ENCODE measurements at places on chromosomes 12 and 14.

DNA sequence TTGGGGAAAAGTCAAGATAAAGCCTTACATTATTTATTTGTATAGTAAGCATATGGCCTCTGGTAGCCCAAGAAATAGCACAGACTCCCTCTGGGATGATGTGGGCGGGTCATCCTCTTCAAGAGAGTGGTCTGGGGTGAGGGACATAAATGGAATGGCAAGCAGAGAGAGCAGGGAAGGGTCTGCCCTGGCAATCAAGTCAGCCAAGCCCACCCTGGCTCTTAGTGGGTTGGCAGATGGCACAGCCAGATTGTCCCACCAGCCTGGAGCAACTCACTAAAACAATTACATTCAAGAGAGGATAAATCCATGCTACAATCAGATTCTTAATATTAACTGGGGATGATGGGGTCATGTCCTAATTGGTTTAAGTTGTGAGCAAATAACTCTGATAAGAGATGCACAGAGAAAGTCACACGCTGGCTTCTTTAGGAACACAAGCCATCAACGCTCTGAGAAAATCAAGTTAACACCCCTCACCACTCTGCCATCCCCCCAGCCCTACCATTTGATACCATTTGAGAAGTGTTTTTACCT, 2.8 kb upstream of the PELI2 start:
- H3K27me3 ChIP-seq: no peaks in the 10 kb centered on the region
- DNase-seq: no peak
- peak overlapping the region; percentile 93 for H3K27ac ChIP-seq
- no peaks in the 10 kb centered on the region for H3K36me3 ChIP-seq
- H3K4me3 ChIP-seq: peak overlapping the region; percentile 18

GRCh38 chr12:111893287-111893686, 51.3 kb downstream of the MAPKAPK5 start:
- H3K36me3 ChIP-seq: peaks cover 16% of the 10 kb centered on the region
- H3K4me3 ChIP-seq: no peak overlapping the region
- no peak overlapping the region for H3K27ac ChIP-seq
- no peaks in the 10 kb centered on the region for H3K27me3 ChIP-seq
- DNase-seq: no peak

- H3K4me3 ChIP-seq: no peak overlapping the region
- DNase-seq: no peak
- H3K27ac ChIP-seq: no peak overlapping the region
Observed at GRCh38 chr14:64762044-64763034, 58.1 kb downstream of the PLEKHG3 start.

- H3K4me3 ChIP-seq: peak overlapping the region; percentile 73
- no peaks in the 10 kb centered on the region for H3K36me3 ChIP-seq
- H3K27ac ChIP-seq: peak overlapping the region; percentile 64
- no peaks in the 10 kb centered on the region for H3K27me3 ChIP-seq
- peaks cover 60% of the 10 kb centered on the region for H3K4me1 ChIP-seq
Observed at GRCh38 chr14:20667957-20668356, 16.4 kb upstream of the RNASE4 start.

DNA sequence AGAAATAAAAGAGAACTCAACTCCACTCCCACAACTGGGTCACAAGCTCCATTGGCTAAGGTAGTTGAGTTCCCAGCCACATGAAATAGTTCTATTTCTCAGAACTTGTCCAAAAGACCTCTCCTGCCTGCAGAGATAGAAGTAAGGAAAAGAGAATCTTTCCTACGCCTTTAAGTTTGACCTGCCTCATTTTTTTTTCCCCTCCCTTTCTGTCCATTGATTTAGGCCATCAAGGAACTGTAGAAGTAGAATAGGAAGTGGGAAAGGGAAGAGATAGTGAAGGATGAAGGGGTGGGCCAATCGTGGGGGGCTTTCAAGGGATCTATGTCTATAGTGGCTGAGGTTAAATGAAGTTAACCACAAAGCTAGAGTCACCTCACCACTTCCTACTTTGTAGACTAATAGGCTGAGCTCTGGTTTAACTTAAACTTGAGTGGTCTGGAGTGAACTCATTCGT, 13.9 kb upstream of the NUDT4 start:
- no peaks in the 10 kb centered on the region for H3K27me3 ChIP-seq
- no peaks in the 10 kb centered on the region for H3K36me3 ChIP-seq
- H3K4me3 ChIP-seq: no peak overlapping the region
- no peak for DNase-seq

DNA sequence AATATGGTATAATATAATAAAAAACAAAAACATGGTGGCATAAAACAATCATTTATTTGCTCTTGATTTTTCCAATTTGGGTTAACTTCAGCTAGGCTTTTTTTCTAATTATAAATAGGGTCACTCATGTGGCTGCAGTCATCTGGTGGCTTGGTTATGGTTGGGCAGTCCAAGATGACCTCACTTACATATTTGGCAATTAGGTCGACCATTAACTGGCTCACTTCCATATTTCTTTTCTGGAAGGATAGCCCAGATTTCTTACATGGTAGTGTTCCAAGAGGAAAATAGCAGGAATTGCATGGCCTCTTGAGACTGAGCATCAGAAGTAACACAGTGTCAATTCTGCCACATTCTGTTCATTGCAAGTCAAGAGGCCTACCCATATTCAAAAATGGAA, 153.4 kb downstream of the FUT8 start:
- H3K4me3 ChIP-seq: no peak overlapping the region
- no peaks in the 10 kb centered on the region for H3K27me3 ChIP-seq
- H3K27ac ChIP-seq: no peak overlapping the region
- no peak for DNase-seq
- peaks cover 11% of the 10 kb centered on the region for H3K4me1 ChIP-seq

DNA sequence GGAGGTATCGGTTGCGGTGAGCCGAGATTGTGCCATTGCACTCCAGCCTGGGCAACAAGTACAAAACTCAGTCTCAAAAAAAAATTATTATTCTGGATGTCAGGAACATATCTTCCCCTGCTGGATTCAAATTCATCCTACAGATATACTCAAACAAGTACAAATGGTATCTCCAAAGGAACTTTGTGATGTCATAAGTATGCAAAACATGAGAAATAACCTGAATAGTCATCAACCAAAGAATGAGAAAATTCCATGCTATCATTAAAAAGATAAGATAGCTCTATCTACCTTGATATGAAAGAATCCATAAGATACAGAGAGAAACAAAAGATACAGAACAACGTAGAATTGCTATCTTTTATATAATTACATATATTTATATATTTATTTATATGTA, 67.7 kb downstream of the EEA1 start:
- no peak for DNase-seq
- no peaks in the 10 kb centered on the region for H3K27me3 ChIP-seq
- no peak overlapping the region for H3K4me3 ChIP-seq
- no peak overlapping the region for H3K27ac ChIP-seq

DNA sequence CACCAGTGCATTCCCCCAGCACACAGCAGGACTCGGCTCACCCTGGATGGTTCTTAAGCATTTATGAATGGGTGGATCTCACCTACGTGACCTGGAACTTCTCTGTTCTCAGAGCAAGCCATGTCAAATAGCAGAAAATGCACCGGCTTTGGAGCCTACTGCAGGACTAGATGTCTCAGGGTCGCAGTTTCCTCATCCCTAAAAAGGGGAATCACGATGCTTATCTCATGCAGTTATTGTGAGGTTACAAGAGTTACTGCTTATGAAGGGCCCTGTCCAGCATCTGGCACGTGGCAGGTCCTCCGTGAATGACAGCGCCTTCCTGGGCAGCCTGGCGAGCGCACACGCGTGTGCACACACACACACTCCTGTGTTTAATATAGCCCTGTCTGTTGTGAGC, 128.5 kb downstream of the ETV6 start:
- no peak for DNase-seq
- H3K27ac ChIP-seq: no peak overlapping the region
- peaks cover 44% of the 10 kb centered on the region for H3K4me1 ChIP-seq
- no peak overlapping the region for H3K4me3 ChIP-seq
- H3K36me3 ChIP-seq: no peaks in the 10 kb centered on the region

GRCh38 chr14:76727384-76727783, 33.9 kb upstream of the VASH1 start:
- no peaks in the 10 kb centered on the region for H3K36me3 ChIP-seq
- DNase-seq: no peak
- peaks cover 16% of the 10 kb centered on the region for H3K27me3 ChIP-seq
- H3K27ac ChIP-seq: no peak overlapping the region
- H3K4me3 ChIP-seq: peak overlapping the region; percentile 53

DNA sequence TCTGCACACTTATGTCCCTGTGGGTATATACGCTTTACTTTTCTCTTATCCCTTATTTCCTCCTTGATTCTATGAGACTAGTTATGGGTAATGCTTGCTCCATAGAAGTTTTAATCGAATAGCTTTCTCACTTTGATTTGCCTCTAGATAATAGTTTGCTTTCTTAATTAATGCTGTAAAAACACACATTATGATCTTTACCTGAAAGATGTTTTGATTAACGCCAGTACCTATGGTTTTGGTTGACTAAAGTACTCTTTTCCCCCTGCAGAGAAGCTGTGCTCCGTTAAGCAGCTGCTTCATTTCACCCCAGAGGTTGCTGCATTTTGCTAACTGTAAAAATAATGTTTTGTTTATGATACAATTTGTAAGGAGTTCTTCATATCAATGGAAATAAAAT, 362.3 kb downstream of the FLRT2 start:
- no peak overlapping the region for H3K4me3 ChIP-seq
- DNase-seq: no peak
- H3K36me3 ChIP-seq: no peaks in the 10 kb centered on the region
- no peaks in the 10 kb centered on the region for H3K27me3 ChIP-seq
- no peaks in the 10 kb centered on the region for H3K4me1 ChIP-seq
- no peak overlapping the region for H3K27ac ChIP-seq

- H3K4me1 ChIP-seq: no peaks in the 10 kb centered on the region
- no peak overlapping the region for H3K4me3 ChIP-seq
- H3K36me3 ChIP-seq: no peaks in the 10 kb centered on the region
- H3K27ac ChIP-seq: no peak overlapping the region
- H3K27me3 ChIP-seq: peaks cover 54% of the 10 kb centered on the region
- DNase-seq: no peak
Observed at GRCh38 chr12:103558879-103559278, 28.2 kb upstream of the STAB2 start.

DNA sequence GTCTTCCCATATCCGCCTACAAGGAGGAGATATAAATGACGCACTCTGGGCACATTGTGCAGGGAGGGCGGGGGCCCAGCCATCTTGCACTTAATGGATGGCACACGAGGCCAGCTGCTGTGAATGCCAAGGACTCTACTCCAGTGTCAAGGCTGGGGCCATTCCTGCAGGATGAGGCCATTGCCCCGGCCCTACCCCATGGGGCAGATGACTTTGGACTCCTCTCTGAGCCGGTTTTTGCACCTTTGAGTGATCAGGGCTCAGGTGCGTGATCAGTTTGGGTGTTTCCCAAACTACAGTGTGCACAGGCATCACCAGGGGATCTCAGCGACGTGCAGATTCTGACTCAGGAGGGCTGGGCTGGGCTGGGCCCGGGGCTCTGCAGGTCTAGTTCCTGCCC, 16.1 kb downstream of the MMAB start:
- no peak for DNase-seq
- H3K27me3 ChIP-seq: no peaks in the 10 kb centered on the region
- H3K36me3 ChIP-seq: peaks cover 3% of the 10 kb centered on the region
- H3K4me1 ChIP-seq: no peaks in the 10 kb centered on the region
- H3K4me3 ChIP-seq: no peak overlapping the region

- no peaks in the 10 kb centered on the region for H3K36me3 ChIP-seq
- no peaks in the 10 kb centered on the region for H3K27me3 ChIP-seq
- DNase-seq: no peak
- H3K4me1 ChIP-seq: peaks cover 10% of the 10 kb centered on the region
- no peak overlapping the region for H3K27ac ChIP-seq
Observed at GRCh38 chr12:104218935-104219334, 3.4 kb downstream of the TXNRD1 start.

GRCh38 chr12:27523305-27523641, 733 bp upstream of the PPFIBP1 start:
- DNase-seq: no peak
- H3K4me3 ChIP-seq: peak overlapping the region; percentile 98
- no peaks in the 10 kb centered on the region for H3K36me3 ChIP-seq

DNA sequence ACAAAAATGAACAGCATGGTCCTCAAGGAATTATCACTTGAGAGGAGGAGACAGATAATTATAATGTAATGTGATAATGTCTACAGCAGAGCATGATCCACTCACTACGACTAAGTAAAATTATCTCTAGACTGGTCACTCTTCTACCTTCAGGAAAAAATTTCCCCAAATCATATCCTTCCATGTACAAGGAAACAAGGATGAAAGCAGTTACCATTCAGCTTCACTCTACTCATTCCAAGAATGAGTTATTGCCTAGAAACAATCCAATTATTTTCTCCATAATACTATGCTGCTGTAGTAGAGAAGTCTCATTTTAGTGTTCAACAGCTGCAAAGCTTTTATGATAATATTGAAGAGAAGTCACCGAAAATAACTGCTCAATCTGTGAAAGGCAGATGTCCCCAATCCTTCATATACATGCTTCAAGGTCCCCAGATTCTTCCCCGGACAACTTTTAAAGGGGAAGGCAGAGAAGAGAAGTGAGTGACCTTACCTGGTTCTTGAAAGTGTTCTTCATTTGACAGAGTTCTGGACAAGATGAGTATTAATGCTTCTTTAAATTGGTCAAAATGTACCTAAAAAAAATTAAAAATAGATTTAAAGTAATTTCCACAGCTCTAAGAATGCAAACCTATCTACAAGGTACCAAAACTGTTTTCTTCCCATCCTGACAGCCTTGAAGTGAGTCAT, 24.6 kb downstream of the NIN start:
- H3K4me3 ChIP-seq: no peak overlapping the region
- H3K27me3 ChIP-seq: no peaks in the 10 kb centered on the region
- H3K4me1 ChIP-seq: peaks cover 40% of the 10 kb centered on the region
- peaks cover 8% of the 10 kb centered on the region for H3K36me3 ChIP-seq
- H3K27ac ChIP-seq: no peak overlapping the region

GRCh38 chr14:51441001-51441400, 201.0 kb downstream of the TMX1 start:
- H3K4me3 ChIP-seq: no peak overlapping the region
- H3K27me3 ChIP-seq: peaks cover 40% of the 10 kb centered on the region
- H3K36me3 ChIP-seq: no peaks in the 10 kb centered on the region
- H3K4me1 ChIP-seq: no peaks in the 10 kb centered on the region

GRCh38 chr12:20039562-20039961, 328.8 kb upstream of the PDE3A start:
- no peak overlapping the region for H3K27ac ChIP-seq
- no peaks in the 10 kb centered on the region for H3K4me1 ChIP-seq
- no peaks in the 10 kb centered on the region for H3K27me3 ChIP-seq
- no peak for DNase-seq
- H3K4me3 ChIP-seq: no peak overlapping the region

DNA sequence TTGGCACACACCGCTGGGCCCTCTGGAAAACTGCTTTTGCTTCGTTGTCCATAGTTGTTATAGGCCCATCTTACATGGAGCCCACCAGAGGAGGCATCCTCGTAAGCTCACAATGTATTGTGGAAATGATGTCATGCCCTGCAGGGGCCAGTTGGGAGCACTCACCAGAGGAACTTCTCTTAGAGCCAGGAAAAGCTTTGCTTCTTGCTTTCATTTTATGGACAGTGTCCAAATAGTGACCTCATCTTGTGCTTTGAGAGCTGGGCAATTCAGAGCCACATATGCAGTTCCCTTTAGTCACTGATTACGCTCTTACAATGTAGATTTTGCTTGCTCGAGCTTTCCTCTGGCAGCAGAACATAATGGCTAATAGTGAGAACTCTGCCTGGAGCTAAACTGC, 275.6 kb downstream of the AACS start:
- no peaks in the 10 kb centered on the region for H3K36me3 ChIP-seq
- H3K27ac ChIP-seq: no peak overlapping the region
- no peak for DNase-seq

All from naive B cell (primary cell).